ENCODE measurements at places on chromosomes 13 and 19.

GRCh38 chr13:94210816-94211215 lies 268.7 kb downstream of the DCT start:
- no peak for DNase-seq

DNA sequence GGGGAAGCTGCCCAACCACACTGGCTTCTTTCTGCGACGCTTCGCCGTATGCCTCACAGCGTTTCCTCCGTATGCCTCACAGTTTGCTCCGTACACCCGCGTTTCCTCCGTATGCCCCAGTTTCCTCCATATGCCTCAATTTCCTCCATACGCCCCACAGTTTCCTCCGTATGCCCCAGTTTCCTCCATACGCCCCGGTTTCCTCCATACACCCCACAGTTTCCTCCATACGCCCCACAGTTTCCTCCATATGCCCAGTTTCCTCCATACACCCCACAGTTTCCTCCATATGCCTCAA lies 22.6 kb downstream of the GAS6 start:
- no peak for DNase-seq

- DNase-seq, result no peak
These were observed 5.9 kb downstream of the KLF12 start for GRCh38 chr13:74128156-74128767.

GRCh38 chr13:32211813-32212212 lies 103.3 kb downstream of the ZAR1L start:
- DNase-seq, result no peak

DNA sequence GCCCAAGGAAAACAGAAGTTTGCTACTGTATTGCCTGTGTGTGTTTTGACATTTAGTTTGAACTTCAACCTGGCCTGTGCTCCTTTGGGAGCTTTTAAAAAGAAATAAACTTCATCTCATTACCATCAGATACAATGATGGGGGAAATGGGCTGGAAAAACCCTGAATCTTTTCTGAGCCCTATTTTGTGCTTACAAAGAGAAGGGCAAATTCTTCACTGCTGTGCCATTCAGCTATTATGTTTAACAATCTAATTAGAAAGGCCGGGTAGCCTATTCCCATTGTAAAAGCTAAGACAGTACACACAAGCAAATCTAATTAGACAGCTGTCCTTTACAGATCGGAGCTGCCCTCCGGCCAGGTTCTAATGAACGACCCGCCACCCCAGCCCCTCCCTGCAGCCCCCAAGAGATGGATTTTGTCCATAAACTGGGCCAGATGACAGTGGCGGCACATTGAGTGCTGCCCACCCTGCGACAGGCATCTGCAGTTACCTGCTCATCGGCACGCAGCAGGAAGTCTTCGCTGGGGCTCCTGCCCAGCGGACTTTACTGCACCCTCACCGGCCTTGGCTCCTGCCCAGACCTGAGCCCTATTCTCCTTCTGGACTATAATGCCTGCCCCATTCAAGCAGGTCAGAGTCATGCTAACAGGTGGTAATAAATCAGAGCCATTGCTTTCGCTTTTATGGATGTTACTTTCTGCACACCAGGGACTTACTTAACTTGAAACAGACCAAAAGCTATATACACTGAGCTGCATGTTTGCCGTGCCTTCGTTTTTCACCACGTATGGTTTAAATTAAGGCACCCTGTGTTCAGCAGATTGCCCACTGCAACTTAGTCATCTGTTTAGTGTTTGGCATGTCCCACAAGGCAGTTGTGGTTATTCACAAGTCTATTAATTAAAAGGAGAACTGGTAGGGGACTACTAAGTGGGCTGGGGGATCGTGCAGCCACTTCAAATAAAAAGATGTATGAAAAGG lies 549.6 kb downstream of the FGF9 start:
- no peak for DNase-seq

DNA sequence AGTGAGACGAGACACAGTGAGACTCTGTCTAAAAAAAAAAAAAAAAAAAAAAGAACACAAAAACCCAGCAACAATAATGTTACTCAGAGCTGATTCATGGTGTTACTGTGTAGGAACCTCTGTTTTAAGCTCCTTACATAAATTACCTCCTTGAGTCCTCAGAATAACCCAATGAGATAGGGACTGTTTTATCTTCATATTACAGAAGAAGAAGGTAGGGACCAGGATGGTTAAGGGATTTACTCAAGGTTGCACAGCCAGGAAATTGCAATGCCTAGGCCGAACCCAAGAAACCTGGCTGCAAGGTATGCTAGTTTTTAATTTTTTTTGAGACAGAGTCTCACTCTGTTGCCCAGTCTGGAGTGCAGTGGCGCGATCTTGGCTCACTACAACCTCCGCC lies 1.5 kb upstream of the DAND5 start:
- DNase-seq, result no peak

GRCh38 chr13:106650690-106651205 lies 82.8 kb upstream of the ARGLU1 start:
- DNase-seq, result no peak

DNA sequence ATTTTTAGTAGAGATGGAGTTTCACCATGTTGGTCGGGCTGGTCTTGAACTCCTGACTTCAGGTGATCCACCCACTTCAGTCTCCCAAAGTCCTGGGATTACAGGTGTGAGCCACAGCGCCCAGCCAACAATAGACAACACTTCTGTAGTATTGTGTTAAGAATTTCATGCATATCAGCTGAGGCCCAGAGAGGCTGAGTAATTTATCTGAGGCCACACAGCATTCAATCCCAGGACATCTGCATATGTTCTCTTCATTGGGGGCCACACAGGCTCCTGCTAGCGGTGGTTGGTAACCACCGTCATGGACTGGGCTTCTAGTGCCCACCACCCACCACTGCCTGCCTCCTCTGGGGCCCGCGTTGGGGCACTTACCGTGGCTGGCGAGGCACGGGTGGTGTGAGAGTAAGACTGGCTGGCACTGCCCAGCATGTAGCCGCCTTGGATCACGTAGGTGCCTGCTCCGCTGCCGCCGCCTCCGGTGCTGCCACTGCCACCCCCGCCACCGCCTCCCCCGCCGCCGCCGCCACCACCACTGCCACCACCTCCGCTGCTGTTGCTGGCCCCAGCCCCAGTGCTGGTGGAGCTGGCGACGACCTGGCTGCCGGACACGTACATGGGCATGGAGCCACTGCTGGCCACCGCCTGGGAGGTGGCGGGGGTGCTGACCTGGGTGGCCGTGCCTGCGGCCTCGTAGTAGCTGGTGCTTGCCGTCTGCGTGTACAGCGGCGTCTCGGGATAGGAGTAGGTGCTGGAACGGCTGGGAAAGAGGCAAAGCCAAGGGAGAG lies 20.3 kb downstream of the DCAF15 start:
- no peak for DNase-seq

- no peak for DNase-seq
These were observed 1.2 kb downstream of the VASP start for GRCh38 chr19:45508417-45508860.

DNA sequence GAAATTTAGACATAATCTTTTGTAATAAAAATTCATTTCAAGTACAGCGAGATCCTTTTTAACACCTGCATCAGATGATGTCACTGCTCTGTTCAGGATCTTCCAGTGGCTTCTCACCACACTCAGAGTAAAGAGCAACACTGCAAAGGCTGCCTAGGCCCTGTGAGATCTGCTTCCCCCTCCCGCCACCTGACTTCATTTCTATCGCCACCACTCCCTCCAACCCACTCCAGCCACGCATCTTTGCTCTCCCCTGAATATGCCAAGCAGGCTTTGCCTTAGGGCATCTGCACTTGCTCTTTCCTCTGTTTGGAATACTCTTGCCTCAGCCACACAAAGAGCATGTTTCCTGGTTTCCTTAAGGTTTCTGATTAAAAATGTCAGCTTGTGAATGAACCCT lies 58.3 kb downstream of the MBNL2 start:
- no peak for DNase-seq

DNA sequence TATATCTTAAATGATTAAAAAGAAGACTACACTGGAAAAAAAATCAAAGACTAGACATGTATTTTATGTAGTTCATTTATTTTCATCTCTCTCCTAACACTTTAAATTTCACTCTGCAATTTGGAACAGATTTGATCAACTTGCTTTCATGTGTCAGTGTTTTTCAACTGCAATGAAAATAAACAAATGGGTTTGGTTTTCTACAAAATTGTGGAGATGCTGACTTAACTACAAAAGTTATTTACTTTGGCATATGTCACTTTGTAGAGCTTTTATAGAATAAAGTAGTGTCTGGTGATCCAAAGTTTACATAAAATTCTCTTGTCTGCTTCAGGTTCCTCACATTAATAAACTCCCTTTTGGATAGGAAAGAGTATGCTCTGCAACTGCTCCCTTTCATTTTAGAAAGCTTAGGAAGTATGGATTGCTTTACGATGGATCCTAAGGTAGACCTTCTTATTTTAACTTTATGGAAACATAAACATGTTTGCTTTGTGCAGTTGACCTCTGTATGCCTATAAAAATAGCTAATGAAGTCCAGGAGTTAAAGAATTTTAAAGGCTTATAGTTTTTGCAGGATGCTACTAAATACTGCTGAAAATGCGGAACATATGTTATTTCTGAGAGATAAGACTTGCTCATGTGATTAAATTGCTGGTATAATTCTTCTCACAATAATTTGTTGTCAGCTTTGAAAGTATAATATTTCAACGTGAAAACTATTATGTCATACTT lies 815.9 kb downstream of the PCDH9 start:
- no peak for DNase-seq

- DNase-seq, result no peak
These were observed 223.0 kb downstream of the TSHZ3 start for GRCh38 chr19:31126236-31126635.

All from nucleus accumbens (tissue), 56 donors.